H1 (cell line): ENCODE measurements at places on chromosomes 3 and 15.

DNA sequence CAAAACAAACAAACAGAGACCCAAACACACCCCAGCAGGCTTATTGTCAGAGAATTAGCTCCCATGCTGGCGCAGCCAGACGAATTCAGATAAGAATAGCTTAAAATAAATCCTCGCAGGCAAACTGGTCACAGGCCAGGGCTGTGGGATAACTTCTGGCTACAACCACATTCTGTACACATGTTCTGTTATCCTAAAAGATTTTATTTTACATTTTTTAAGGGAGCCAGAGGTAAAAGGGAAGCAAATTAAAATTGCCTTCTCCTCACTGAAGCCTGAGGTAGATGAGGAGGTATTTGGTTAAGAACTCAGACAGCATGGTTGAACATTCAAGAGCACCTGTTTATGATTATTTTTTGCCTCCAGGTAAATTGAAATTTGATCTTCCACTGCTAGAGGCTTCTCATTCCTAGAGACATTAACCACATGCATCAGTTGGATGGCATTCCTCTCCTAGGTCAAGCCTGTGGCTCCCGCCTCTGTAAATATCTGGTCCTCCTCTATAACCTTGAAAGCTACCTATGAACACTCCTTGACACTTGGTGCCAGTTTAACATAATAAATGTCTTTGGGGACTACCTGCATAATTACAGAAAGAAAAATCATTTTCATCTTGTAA lies 190.3 kb downstream of the SATB1 start:
- DNase-seq, result no peak

DNA sequence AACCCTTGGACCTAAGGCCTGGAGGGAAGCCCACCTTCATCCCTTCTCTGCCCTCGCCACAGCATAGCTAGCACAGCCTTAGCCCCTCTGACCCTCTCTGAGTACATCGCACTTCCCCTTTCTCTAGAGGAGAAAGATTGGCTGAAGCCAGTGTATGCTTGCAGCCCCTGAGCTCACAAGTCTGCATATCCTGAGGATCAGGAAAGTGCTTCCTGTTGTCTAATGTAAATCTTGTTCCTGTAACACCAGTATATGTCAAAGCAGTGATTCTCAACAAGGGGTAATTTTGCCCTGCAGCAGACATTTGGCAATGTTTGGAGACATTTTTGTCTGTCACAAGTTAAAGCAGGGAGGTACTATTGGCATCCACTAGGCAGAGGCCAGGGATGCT lies 2.2 kb upstream of the PRKCD start:
- DNase-seq, result no peak

DNA sequence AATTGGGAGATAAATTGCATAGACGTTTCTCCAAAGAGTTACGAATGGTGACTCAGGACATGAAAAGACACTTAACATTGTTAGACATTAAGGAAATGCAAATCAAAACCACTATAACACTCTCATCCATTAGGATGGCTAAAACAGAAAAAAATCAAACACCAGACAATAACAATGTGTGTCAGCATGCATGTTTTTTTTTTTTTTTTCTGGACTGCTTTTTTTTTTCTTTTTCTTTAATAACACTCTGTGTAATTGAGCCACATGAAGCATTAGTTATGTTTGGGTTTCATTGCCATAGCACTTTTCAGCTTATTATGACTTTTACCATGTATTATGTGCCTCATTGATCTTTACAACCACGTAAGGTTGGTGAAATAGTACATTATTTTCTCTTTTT lies 95.0 kb downstream of the NFKBIZ start:
- no peak for DNase-seq

DNA sequence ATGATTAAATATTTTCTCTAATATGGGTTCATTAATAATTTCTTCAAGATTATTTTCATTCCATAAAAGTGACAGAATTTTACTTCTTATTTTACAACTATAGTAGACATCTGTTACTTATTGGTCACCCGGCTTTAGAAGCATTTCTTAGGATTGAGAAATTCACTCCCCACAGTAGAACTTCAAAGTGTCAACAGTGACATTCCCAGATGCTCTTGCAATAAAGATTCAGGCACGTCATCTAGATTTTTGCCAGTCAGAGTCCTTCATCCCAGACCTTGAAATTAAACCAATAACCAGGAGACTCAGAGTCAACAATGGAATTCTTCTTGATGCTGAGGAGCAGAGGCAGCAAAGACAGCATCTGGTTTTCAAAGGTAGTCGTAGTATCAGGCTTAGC lies 190.8 kb downstream of the VGLL3 start:
- DNase-seq, result no peak
